PC-3 (cell line): ENCODE measurements at places on chromosomes 2 and 18. TPM values are rescaled to one million over a fixed set of nuclear protein-coding genes. Genes with fewer than 3 reads are reported as not detected.

The ERFE gene
- 7.4 and 8.5 TPM in 2 replicates for total RNA-seq

DNA sequence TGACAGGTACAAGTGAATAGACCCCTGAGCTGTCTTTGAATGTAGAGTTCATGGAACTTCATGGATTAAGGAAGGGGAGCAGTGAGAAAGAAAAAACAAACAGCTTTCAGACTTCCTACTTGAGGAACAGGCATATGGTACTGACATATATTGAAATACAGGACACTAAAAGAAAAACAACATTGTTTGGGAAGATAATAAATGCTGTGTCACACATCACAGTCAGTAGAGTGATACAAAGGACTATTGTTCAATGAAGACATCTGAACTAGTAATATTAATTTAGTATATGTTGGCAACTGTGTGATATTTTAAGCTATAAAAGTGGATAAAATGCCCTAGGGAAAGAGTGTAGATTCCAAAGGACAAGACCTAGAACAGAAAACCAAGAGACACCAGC lies 3.3 kb downstream of the DSC2 start:
- peak; percentile 54 for DNase-seq

DNA sequence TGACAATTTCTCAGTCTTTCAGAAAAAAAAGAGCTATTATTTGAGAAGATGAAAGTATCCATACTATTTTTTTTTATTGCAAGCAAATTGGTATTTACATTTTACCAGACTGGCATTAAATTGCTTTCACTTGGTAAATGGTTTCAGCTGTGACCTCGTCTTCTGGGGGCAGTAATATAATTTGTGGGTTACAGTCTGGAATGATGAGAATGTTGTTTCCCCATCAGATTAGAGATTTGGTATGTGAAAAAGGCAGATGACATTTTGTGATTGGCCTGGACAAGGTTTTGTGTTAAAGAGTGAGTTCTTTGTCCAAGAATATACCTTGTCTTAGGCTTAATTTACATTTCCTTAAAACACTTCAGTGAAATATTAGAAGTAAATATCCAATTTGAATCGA lies 390.1 kb upstream of the ST6GAL2 start:
- DNase-seq, result no peak

The SPHKAP gene
- not detected in 2 replicates for total RNA-seq

The CEP76 gene
- 13.5 and 25.1 TPM in 2 replicates for total RNA-seq

- peak; percentile 52 for DNase-seq
Measured at GRCh38 chr18:59617468-59617932, 79.7 kb downstream of the CCBE1 start.

- peak; percentile 5 for DNase-seq
Measured at GRCh38 chr2:104487366-104487765, 366.5 kb upstream of the POU3F3 start.

- DNase-seq, result no peak
Measured at GRCh38 chr2:167928434-167928833, 319.0 kb downstream of the STK39 start.
